Stimulated activated CD8-positive, alpha-beta memory T cell treated with anti-CD3 and anti-CD28 coated beads, Interleukin-12 subunit alpha, Interleukin-12 subunit beta, amount 100 ng/mL, for 1 hour (primary cell): ENCODE measurements at places on chromosomes 5 and 9.

- DNase-seq, result no peak
Measured at GRCh38 chr5:138169124-138169523, 9.3 kb downstream of the BRD8 start.

GRCh38 chr9:69380811-69381210 lies 55.8 kb downstream of the ENTREP1 start:
- no peak for DNase-seq

DNA sequence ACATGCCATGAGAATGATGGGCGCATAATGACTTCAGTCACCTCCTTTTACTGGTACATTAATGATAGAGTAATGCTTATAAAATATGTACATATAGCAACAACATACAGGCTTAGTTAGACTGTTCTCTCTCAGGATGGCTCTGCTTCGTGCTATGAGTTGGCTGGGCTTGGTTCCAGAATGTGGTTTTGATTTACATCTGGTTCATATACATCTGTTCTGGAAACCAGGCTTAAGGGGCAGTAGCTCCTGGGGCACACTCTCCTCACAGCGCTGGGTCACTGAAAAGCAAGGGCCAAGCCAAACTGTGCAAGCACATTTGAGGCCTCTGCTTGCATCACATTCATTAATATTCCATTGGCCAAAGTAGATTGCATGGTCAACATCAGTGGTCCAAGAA lies 44.9 kb downstream of the PCSK1 start:
- DNase-seq, result no peak

DNA sequence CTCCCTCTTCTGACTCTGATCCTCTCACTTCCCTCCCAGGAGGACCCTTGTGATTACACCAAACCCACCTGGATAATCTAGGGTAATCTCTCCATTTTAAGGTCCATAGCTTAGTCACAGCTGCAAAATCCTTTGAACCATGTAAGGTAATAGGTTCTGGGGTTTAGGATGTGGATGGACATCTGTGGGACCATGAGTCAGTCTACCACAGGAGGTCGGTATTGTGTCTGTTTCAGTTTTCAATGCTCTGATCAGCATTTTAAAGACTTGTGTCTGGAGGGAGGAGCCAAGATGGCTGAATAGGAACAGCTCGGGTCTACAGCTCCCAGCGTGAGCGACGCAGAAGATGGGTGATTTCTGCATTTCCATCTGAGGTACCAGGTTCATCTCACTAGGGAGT lies 112.6 kb downstream of the CAVIN4 start:
- DNase-seq, result no peak

DNA sequence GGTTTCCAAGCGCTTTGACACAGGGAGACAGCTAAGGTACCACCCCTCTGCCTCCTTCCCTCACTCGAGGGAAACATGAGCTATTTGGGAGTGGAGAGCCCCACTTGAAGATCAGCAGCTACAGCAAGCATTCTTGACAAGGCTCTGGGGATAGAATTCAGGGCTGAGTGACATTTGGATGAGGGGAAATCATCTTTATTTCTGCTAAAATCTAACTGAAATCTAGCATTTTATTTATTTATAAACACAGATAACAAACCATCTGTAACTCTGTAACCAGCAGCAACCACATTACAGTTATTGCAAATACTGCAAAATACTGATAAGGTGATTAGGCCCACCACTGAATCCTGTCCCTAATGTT lies 22.4 kb downstream of the RNF130 start:
- no peak for DNase-seq

- no peak for DNase-seq
Measured at GRCh38 chr9:806285-807156, 35.0 kb upstream of the DMRT1 start.
